NCI-H1092 treated with DMSO at 0.1 percent for 48 hours (cell line): ENCODE measurements at places on chromosomes 4 and X.

DNA sequence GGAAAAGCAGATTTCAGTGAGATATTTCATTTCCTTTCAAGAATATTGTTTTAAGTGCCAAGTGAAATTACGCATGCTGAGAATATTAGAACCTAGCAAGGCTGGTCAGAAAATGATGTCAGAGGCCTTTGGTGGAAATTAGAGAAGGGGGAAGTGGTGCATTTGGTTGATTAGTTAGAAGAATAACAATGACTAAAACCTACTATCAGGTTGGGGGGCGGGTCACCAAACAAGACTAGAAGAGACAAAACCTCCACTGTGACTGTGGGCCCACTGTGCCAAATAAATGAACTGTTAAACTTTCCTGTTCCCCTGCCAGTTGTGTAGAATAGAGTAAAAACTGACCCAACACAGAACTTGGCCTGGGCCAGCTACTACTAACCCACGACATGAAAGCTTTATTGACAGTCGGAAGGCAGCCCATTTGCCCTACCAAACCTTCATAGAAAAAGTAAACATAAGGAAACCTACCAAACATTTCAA is 2.9 kb downstream of the RAPGEF2 start:
- no peak for DNase-seq

DNA sequence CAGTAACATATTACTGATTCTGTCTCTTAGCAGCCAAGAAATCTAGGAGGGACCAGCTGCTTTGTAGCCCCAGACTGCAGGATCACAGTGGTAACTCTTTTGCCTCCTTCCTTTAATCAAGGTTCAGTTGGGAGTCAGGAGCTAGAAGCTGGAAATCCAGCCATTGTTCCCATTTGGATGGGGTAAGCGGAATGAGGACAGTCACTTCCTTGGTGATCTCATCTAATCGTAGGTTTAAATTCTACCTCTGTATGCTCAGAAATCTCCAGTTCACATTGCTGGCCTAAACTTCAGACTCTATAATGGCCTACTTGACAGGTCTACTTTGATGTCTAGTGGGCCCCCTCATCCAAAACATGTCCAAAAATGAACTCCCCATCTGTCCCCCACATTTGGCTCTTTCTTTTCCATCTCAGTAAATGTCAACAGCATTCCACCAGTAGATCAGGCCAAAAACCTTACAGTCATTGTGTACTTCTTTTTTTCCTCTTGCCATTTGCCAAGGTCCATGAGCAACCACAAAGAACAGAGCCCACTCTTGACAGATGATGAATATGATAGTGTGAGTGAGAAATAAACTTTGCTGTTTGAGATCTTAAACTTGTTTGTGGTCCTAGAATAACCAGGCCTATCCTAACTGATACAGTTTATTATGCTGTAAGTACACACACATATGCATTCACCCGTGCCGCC is 40.1 kb downstream of the WWC2 start:
- no peak for DNase-seq

DNA sequence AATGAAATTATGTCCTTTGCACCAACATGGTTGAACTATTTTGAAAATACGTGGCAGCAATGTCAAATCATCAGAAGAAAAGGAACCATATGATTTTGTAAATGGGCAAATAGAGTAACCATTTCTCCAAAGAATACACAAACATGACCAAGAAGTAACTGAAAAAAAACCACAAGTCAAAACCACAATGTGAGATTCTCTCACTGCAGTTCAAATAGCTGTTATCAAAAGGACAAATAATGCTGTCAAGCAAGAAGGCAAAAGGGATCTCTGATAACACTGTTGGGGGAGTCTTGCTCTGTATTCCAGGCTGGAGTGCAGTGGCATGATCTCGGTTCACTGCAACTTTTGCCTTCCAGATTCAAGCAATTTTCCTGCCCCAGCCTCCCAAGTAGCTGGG is 280.8 kb upstream of the ZCCHC13 start:
- DNase-seq: no peak

DNA sequence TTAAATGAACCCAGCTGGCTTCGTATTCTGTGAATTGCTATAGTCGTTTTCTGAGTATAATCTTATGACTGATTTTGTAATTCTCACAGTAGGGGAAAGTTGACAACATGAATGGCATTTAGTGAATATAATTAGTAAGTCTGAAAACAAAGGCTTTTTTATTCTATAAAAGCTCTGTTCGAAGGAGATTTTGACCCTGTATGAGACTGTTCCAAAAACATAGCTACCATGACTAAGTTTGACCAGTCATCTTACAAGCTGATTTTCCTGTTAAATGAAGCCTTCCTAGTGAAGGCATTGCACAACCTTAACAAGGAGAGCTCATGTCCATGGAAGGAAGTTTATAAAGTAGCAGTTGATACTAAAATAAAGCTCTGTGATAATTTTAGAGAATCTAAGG is 242.3 kb downstream of the RPA4 start:
- no peak for DNase-seq

DNA sequence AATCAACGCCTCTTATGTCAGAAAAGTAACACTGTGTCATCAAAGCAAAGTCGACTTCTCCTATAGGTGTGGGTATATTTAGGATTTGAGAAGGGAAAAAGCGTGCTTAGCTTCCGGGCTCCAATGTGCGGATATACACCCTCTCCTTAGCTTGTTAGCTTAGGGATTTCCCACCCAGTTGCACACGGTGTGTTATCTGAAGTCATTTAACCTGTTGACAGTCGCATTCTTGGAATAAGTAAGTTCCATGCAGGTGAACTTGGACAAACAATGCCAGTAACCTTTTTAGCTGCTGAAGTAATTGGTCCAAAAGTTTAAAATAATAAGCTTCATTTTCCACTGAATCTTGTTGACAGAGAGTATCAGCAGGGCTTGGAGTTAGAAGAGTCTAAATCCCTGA is 113.7 kb downstream of the SHROOM3 start:
- DNase-seq: no peak

DNA sequence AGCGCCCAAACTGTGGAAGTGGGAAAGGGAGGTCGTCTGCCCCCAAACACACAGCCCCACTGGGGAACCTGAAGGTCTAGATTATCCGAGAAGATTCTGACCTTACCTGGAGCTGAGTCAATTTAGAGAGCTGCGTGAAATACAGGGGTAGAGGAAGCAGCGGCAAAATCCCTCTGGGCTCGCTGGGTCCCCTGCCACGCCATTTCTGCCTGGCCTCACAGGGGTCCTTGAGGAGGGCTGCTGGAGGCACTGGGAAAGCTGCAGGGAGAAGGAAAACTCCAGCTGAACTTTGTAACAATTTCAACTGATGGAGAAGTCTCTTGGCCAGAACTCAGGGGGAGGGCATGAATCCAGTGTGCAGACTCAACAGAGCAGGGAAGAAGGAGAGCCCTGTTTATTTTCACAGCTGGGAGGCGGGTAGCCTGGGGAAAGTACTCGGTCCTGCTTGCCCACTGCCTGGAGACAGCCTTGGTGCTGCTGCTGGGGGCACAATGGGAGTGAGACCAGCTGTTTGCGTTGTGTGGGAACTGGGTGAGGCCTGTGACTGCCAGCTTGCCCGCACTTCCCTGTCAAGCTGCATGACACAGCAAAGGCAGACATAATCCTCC is 93.2 kb upstream of the MAPK10 start:
- DNase-seq: no peak

GRCh38 chrX:74009041-74009440 is 294.9 kb upstream of the ZCCHC13 start:
- DNase-seq: no peak

- DNase-seq: no peak
Measured at GRCh38 chrX:43969504-43970501, 3.4 kb downstream of the NDP start.

- no peak for DNase-seq
Measured at GRCh38 chrX:35150052-35150451, 207.5 kb downstream of the FAM47B start.

DNA sequence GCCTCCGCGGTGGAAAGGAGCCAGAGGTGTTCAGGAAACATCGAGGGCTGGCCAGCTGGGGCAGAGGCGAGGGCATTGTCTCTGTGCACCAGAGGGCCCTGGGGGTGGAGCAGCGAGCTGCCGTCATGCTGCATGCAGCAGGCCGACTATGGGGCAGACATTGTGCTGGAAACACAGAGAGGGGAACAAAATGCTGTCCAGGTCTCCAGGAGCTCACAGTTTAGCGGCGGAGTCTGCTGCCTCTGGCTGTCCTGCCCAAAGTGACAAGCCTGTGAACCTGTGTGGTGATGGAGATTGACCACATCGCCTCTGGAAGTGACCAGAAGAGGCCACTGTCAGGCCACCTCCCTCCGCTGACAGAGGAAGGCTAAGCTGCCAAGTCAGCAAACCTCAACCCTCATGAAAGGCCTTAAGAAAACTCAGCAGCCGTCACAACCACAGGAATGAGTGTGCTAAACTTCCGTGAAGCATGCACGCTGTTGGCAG is 20.1 kb upstream of the SASH3 start:
- peak; percentile 13 for DNase-seq

DNA sequence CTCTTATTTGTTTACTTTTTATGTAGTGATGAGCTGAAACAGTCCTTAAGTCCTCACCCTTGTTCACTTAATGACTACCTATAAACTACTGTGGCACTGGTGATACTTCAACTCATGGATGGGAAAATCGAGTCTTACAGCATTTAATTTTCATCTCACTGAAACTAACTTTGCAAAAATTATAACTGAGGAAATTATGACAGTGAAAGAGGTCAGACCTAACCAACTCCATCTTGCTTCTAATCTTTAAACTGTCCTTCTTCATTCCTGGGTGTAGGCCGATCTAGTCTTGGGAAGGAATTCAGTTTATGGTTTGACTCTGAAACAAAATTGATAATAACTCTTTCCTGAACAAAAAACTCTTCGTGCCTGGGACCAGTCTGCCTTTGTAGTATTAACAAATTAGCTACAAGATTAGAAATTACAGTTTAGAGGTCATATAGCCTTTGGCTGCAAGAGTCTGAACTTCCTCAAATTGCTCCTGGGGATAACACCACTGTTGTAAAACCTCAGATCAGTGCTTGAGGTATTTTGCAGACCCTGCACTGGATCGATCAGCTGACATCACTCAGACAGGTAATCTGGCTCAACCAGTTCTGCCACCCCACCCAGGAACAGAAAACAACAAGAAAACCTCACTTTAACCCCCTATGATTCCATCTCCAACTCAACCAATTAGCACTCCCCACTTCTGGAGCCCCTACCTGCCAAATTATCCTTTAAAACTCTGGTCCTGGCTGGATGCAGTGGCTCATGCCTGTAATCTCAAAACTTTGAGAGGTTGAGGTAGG is 995.7 kb upstream of the PRKX start:
- no peak for DNase-seq

- DNase-seq: no peak
Measured at GRCh38 chrX:149312988-149313387, 192.1 kb downstream of the IDS start.

GRCh38 chr4:168710353-168710946 is 213.6 kb downstream of the PALLD start:
- DNase-seq: no peak

- DNase-seq: no peak
Measured at GRCh38 chrX:32839781-32840180, 371.6 kb downstream of the DMD start.

DNA sequence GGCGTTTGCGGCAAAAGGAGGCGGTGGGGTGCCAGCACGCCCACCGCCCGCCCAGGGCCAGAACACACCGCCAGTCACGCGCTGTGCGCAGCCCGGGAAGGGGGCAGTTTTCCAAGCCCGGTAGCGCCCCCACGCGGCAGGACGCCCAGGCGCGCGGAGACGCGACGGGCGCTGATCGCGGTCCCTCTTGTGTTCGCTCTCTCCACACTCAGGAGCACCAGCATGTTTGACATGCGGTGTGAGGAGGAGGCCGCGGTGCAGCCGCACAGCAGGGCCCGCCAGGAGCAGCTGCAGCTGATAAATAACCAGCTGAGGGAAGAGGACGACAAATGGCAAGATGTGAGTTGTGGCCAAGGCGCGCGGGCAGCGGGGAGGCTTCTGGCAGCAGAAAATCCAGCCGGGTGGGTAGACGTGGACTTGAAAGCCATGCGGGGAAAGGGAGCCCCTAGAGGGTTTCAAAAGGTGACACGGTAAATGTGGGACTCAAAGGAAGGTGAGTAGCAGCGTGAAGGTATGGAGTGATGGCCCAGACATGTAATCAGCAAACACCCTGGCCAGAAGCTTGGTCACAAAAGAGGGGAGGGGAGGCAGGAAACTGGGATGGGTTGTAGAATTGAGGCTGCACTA is 104.1 kb downstream of the PHOX2B start:
- no peak for DNase-seq

DNA sequence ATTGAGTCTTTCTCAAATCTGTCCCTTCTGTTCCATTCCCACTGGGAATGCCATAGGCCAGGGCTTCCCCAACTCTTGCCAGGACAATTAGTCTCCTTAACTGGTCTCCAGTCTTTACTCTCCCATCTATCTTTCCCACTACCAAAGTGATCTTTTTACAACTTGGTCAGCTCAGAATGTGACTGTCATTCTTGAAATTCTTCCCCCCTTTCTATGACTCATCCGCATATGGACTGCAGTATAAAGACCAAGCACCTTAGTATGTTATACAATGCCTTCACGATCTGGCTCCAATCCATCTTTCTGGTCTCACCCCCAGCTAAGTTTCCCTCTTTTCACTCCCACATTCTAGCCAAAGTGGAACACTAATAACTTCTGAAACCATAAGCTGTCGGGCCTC is 383.8 kb downstream of the OPHN1 start:
- DNase-seq: no peak

DNA sequence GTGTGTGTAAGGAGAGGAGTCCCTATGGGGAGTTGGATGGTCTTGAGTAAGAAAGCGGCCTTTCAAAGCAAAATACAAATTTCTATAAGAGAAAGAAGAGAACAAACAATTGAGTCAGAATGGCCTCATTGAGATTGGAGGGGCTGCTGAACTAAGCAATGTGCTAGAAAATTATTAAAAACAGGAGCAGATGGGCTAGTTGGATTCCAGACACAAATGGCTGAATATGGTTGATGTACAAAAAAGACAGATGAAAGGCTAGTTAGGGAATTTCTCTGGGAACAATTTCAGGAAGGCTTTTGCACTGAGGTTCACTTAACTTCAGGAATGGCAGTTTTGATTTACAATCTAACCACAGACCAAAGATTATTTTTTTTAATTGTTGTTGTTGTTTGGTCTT is 1806.8 kb upstream of the TENM3 start:
- DNase-seq: no peak

DNA sequence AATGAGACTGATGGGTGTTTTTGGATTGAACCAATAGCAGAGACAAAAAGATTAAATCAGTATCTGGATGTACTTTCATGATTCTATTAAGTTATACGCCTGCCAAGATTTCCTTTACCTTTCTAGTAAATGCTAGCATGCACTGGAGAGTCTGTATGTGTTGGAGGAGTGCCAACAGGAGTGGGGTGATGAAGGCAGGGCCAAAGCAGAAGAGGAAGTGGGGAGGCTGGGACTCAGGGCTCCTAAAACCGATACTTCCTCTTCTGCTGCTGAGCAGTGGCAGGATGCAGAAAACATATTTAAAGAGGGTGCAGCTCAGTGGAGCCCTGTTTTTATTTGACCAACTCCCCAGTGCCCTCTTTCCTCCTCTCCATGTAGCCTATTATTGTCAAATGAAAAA is 5.6 kb downstream of the CYSLTR1 start:
- no peak for DNase-seq

DNA sequence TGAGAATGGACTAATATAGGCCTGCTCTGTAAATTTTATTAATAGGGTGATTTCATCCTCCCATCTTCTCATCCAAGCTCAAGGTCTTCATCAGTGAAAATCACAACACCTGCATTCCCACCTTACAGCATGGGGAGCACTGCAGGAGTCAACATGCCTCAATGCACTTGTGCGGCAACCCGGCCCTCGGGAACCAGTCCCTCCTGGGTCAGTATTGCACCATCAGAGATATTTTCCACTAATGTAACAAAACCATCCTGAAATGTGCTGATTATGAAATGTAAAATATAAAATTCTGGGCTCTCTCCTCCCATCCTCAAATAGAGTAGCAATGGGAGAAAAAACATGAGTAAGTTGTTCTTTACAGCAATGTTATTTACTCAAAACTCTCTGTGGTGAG is 13.0 kb downstream of the USP46 start:
- DNase-seq: no peak
